ENCODE measurements at places on chromosomes 16 and 17.

- DNase-seq, result no peak
Observed at GRCh38 chr16:13936596-13937081, 16.7 kb downstream of the ERCC4 start.

DNA sequence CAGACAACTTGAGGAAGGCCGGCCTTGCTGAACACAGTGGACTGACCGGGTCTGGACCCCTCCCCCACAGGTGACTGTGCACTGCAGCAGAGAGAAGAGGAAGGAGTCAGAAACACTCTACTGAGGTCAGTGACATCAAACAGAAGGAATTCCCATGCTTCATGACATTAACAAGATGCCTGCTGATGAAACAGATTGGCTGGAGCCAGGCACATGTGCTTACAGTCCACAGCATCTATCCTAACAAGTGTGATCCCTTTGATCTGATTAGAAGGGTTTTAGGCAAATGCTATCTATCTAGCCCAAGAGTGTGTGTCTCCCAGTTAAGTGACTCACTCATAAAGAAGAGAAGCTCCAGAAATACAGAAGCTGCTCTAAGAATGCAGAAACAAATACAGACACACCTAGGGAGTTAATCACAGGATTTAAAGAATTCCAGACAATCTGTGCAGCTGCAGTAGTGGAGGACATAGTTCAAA, 90.2 kb downstream of the SYCE1L start:
- no peak for DNase-seq

DNA sequence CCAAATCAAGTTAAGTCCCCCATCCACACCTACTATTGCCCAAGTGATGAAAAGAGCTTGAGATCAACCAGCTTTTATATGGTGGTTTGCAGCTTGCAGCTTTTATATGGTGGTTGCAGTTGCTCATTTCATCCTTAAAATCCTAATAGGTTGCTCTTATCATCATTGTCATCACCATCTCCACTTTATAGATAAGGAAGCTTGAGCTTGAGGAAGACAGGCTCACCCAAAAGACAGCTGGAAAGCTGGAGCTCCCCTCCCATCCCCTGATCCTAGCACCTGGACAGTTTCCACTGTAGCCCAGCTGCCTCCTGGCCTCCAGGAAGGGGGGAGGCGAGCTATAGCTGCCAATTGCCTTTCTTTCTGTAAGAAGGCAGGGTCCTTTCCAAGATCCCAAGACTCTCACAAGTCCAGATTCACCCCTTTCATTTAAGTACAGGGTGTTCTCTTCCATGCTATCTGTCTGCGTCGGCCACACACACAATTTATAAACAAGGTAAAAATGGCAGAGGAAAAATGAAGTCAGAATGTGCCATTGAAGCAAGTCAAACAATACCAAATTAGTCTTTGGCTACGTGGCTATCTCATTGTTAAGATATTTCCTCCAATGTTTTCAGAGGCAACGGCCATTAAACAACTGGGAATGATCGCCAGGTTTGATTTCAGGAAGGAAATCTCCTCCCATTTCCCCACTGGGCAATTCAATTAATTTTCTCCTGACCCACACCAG, 63.3 kb downstream of the PECAM1 start:
- DNase-seq, result no peak

DNA sequence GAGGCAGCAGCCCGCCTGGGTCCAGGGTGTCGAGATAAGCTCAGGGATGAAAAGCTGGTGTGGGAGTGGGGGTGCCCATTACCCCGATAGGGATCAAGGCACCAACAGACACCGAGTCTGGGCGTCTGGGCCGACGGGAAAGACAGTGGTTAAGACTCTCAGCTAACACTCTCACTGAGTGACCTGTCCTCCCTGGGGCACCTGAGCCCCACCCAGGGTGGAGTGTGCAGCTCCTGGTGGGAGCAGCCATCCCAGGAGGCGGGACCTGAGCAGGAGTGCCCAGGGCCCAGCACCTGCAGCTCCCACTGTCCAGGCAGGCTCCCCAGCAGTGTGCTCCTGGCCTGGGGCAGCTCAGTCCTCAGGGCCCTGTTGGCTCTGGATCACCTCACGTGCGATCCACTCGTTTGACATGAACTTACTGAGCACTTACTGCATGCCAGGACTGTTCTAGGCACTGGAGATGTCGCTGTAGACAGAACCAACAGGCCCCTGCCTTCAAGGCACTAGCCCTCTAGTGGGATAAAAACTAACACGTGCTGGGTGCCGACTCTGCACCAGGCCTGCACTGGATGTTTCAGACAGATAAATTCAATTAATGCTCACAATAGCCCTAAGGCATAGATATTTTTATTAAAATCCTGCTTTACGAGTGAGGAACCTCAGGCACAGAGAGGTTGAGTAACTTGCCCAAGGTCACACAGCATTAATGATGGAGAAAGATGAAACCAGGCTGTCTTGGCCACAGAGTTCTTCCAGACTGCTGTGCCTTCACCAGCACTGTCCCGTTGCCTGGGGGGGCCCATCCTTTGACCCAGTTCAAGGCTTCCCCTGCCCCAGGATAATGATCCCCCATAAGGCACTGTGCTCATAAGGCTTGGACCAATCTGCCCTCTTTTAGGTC, 1.9 kb downstream of the EVPLL start:
- DNase-seq, result no peak

DNA sequence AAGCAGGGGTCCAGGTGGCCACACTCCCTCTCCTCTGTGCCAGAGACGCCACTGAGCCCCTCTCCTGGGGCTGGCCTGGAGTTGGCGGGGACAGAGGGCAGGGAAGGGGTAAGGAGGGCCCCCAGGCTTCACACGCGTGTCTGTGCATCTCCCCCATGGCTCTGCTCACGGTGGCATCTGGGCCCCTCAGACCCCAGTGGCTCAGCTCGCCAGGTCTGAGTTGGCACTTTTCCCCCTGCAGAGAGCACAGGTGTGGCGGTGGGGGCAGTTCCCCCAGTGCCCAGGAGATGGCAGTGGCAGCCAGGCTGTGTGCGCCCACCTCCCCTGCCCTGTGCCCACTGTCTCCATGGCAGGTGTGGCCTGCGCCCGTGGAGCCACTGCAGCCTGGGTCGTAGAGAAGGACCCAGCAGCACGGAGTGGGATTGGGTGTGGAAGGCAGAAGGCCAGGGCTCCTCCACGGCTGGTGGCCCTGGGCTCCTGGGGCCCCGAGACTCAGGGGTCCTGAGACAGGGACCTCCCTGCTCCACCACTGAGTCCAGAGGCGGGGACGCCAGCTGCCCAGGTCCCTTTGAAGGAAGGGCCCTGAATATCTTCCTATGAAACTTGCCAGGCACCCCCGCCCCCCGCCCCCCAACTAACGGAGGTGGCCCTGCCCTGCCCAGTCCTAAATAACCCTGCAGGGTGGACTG, 4.3 kb upstream of the APRT start:
- no peak for DNase-seq

- DNase-seq, result no peak
Observed at GRCh38 chr16:13926891-13927290, 6.9 kb downstream of the ERCC4 start.

DNA sequence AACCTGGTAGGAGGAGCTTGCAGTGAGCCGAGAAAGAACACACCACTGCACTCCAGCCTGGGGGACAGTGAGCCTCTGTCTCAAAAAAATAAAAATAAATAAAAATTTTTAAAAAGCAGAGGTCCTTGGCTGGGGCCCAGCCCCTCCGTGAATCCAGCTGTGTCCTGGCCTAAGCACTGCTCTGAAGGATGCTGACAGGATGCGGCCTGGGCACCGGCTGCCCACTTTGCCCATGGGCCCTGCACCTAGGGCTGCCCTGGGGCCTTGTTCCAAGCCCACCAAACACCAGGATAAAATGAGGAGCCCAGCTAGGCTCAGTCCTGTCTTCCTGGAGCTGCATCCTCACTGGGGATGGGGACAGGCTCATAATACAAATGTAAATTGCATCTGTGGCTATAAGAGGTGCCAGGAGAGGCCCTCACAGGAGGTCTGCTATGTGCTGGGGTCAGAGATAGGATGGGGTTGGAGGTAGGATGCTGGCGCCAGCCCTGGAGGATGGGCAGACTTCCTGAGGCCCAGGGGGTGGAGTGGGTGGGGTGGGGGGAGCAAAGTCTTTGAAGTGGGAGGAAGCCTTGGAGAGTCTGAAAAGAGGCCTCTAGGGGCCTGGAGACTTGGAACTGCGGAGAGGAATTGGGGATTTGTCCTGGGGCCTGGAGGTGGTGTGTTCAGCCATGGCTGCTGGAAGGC, 6.2 kb downstream of the C16orf89 start:
- DNase-seq, result no peak

DNA sequence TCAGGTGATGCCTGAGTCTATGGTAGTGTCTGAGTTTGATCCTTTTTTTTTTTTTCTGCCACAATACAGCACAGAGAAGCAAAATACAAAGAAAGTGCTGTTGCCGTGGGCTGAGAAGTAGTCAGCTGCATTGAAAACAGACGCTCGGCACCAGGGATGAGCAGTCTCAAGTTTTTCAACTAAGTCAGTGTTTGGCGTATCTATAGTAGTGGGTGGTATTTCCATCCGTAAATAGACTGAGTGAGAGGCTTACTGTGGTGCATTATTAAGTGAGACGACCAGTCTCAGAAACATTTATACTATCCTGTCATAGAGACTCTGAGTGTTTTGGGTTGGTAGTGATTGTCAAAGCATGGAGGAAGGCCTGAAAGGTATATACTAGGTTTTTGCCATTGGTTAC, 221.3 kb downstream of the SNX29 start:
- no peak for DNase-seq

DNA sequence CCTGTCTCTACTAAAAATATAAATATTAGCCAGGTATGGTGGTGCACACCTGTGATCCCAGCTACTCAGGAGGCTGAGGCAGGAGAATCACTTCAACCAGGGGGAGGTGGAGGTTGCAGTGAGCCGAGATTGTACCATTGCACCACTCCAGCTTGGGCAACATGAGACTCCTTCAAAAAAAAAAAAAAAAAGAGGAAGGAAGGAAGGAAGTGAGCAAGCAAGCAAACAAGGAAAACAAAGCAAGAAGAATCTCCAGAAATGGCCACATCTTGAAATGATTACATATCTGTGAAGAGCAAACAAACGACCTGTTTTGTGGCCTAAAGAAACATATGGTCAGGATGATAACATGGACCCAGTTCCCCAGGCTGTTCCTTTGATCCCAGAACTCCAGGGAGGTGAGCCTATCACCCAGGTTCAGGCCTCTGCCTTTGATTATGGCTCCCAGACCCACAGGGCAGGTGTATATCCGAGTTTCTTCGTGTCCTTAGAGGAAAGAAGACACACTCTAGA, 8.9 kb downstream of the ACOX1 start:
- DNase-seq, result no peak

DNA sequence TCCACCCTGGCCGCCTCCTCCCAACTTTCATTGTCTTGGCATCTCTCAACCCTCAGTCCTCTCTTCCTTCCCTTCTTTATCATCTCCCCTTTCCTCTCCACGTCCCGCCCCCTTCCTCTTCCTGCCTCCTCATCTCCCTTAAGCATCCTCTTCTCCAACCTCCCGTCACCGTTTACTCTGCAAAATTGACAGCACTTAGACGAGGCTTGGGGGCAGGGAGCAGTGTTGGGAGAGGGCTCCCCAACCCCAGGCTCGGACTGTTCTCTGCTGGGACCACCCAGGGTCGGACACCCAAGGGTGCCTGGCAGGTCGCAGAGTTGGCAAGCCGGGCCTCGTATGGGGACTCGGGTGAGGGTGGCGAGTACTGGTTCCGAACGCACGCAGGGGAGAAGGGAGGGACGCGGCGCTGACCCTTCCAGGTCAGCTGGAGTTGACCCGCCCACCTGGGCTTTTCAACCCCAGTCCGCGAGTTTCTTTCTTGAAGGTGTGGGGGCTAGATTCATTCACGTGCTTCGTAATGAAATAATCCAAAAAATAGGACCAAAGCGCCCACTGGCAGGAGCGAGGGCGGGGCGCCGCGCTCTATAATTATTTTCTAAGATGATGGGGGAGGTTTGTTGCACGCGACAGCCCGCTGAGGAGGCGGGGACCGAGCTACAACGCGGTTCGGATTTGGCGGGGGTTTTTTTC, 775 bp upstream of the PAGR1 start:
- DNase-seq, result peak; percentile 42

- no peak for DNase-seq
Observed at GRCh38 chr16:28181515-28181914, 30.2 kb downstream of the XPO6 start.

DNA sequence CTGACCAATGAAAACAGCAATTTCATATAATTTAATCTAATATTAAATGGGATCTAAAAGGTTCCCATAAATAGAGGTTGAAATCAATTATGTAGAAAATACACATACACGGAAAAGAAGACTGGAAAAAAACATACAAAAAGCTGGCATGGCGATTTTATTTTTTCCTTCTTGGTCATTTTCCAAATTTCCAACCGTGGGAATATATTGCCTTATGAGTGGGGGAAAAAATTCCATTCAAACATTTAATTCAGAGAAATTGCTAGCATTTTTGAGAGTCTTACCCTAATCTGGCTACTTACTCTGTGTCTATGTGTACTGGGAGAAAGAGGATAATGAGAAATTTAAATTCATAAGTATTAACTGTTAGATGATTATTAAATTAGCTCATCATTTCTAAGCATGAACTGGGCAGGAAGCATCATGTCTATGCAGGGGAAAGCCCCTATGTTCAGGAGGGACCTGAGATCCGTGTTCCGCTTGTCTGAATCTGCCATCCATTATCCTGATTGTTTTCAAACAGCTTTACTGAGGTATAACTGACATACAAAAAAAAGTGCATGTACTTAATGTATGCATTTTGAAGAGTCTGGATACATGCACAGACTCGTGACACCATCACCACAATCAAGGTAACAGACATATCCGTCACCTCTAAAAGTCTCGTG, 145.2 kb downstream of the XYLT1 start:
- DNase-seq, result no peak

DNA sequence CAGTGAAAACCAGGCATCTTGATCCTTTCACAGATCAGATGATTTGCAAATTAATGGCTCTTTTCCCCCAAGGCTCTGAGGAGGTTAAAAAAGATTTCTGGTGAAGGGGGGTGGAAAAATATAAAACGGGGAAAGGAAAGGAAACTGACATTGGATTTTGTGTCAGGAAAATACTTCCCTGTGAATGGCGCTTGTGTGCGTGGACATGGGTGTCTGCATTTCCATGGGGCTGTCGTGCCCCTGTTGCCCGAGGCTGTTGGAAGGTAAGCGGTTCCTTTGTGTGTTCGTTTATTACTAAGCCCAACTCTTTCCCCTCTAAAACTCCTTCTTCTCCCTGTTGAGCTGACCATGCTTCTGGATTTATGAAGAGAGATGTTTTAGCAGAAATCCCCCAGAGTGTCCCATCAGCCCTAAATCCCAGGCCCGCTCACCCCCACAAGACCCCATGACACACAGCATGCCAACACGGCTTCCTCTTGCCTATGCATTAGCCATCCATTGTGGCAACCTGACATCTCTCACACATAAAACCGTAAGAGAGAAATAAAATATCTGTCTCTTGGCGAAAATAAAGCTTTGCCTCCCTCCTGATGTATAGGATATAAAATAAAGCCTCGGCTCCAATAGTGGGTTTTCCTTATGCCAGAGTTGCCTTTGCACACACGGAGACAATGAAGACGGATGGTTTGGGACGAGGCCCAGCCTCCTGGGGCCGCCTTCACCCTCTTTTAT, 7.3 kb upstream of the LHX1 start:
- DNase-seq, result no peak

Measured in stimulated activated CD4-positive, alpha-beta T cell treated with anti-CD3 and anti-CD28 coated beads, Interleukin-15, amount 100 ng/mL, for 1 hour (primary cell).